ENCODE measurements at places on chromosomes 3 and 15.

DNA sequence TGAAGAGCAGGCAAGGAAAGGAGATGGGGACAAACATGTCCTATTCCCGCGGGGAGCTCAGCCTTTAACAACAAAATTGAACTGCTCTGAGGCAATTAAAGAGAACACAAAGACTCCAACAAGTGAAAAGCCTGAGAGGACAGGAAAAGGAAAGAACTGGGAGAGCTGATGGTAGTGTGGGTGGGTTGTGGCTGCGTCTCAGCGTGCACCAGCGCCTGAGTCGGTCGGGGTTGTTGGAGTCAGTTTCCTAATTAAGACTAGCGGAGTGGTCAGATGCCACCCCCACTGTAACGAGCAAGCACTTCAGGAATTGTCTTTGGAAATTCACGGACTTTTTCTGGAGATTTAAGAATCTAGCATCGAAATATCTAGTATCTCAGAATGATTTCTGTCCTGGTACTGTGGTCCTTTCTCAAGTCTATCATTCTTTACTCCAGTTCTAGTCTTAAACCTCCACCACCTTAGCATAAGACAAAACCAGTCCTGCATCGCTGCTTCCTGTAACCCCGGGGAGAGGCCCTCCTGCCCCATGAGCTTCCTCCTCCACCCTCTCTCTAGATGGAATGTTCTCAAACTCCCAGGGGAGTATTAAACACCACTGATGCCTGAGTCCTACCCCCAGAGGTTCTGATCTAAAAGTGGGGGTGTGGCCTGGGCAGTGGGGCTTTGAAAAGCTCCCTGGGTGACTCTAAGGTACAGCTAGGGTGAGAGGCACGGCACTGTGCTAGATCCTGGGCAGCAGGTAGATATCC is 104.0 kb downstream of the CYP19A1 start:
- no peak for DNase-seq

GRCh38 chr3:38455639-38456430 is 2.1 kb downstream of the ACVR2B start:
- DNase-seq, result no peak

DNA sequence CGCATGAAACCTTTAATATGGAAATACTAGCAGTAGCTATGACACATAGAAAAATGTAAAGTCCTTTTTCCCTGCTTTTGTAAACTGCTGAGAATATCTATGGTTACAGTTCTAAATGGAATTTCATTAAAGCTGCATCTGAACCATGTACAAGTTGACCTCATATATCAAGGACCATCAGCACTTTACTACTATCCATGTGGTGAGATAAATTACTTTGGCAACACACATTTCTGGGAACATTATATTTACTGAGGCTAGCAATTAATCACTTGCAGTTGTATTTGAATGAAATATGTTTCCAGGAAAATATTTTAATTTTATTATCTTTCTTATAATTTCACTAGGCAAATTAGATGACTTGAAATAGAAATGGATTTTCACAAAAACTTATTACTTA is 545.5 kb downstream of the NAALADL2 start:
- DNase-seq, result no peak

- no peak for DNase-seq
These were observed 95.8 kb upstream of the CGNL1 start for GRCh38 chr15:57280464-57280863.

- DNase-seq, result no peak
These were observed 3.4 kb upstream of the DGKG start for GRCh38 chr3:186365202-186365974.

- no peak for DNase-seq
These were observed 148.9 kb downstream of the ROBO1 start for GRCh38 chr3:79618883-79619282.

- no peak for DNase-seq
These were observed 174.2 kb downstream of the NEK10 start for GRCh38 chr3:27194861-27195483.

- no peak for DNase-seq
These were observed 43.8 kb downstream of the SPATA16 start for GRCh38 chr3:173096994-173097785.

- no peak for DNase-seq
These were observed 1024.8 kb downstream of the EPHA3 start for GRCh38 chr3:90132197-90132596.

DNA sequence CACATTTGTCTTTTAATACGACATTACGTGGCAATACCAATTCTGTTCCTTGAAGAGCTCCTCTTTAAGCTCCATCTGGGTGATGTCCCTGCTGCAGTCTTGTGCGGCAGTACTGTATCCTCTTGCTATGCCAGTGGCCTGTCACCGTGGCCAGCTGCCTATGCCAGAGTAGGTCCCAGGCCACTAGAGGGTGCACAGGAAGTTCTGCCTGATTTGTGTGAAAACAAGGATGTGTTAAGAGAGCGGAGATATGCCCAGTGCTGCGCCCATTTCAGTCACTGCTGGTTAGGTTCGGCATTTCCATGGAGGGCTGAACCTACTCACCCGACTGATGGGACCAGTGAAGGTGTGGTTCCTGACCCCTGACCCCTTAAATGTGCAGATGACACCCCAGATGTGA is 25.2 kb downstream of the NIPA1 start:
- DNase-seq, result no peak

GRCh38 chr3:61664105-61664482 is 102.7 kb downstream of the PTPRG start:
- no peak for DNase-seq

- no peak for DNase-seq
These were observed 72.9 kb upstream of the ATP2C1 start for GRCh38 chr3:130820976-130821375.

DNA sequence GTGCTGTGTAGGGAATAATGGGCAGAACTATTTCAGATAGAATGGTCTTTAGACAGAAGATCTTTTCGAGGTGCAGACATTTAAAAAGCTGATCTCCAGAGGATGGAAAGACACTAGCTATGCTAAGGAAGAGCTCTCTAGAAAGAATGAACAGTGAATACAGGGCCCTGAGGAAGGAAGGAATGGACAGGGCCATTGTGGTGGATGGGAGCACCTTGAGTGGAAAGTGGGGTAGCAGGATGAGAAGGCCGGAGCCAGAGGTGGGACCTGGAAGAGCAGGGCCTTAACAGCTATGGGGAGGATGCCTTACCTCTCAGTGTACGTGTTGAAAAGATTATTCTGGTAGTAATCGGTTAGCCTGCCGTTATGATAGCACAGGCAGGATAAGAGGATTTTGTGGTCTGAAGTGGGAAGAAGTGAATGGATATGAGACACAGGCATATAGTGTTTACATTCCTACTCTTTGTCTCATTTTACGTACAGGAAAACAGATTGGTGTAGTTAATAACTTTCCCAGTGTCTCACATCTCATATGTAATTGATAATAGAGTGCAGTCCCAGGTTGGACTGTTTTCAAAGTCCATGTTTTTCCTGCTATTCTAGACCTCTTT is 172.4 kb downstream of the KLHL25 start:
- no peak for DNase-seq

DNA sequence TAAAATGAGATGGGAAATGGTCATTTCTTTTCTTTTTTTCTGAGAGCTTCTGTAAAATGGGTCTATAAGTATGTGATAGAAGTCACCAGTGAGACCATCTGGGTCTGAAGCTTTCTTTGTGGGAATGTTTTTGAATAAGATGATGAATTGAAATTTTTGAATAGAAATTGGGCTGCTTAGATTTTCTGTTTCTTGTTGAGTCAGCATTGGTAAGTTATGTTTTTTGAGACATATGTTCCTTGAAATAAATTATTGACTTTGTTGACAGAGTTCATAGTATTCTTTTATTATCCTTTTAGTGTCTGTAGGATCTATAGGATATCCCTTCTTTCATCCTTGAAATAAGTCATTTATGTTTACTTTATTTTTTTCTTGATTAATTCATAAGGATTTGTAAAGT is 208.1 kb downstream of the OPA1 start:
- DNase-seq, result no peak

GRCh38 chr15:96678386-96678785 is 347.9 kb downstream of the NR2F2 start:
- no peak for DNase-seq

GRCh38 chr15:20280933-20281463 is 260.6 kb downstream of the GOLGA6L6 start:
- DNase-seq, result no peak

DNA sequence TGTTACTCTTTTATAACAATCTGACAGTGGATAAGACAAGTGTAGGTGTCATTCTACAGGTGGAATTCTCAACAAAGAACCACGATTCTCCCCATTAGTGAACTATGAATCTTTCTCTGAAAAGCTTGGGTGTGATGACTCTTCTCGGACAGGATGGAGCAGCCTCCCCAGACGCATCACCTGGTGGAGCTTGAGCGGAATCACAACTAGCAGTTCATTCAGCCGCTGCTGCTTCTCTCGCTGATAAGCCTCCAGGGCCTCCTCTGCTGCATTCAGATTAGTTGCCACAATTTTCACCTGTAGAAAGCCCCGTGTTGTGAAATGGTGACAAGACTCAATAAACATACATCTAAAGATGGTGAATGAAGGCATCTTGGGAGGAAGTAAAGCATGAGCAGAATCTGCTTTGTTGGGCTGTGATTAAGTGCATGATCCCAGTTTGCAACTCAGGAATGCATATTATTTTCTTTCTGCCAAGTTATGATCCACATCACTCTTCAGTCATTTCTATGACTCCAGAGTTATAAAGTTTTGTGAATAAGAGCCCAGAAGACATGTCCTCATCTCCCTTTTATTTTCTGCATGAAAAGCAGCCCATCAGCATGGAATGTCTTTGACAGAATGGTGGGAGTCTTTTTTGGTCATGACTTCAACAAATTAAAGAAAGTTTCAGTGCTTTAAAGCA is 93.6 kb downstream of the BOC start:
- no peak for DNase-seq

GRCh38 chr3:12959410-12959809 is 113.8 kb downstream of the IQSEC1 start:
- no peak for DNase-seq

- no peak for DNase-seq
These were observed 44.2 kb upstream of the GATA2 start for GRCh38 chr3:128537091-128537703.

DNA sequence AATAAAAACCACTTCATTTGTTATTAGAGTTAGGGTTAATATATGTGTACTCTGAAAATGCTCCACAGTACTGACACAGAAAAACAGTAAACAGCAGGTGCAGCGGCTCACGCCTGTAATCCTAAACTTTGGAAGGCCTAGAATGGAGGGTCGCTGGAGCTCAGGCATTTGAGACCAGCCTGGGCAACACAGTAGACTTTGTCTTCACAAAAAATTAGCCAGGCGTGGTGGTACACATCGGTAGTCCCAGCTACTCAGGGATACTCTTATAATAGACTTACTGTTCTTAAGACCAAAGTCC is 40.3 kb downstream of the UACA start:
- no peak for DNase-seq

DNA sequence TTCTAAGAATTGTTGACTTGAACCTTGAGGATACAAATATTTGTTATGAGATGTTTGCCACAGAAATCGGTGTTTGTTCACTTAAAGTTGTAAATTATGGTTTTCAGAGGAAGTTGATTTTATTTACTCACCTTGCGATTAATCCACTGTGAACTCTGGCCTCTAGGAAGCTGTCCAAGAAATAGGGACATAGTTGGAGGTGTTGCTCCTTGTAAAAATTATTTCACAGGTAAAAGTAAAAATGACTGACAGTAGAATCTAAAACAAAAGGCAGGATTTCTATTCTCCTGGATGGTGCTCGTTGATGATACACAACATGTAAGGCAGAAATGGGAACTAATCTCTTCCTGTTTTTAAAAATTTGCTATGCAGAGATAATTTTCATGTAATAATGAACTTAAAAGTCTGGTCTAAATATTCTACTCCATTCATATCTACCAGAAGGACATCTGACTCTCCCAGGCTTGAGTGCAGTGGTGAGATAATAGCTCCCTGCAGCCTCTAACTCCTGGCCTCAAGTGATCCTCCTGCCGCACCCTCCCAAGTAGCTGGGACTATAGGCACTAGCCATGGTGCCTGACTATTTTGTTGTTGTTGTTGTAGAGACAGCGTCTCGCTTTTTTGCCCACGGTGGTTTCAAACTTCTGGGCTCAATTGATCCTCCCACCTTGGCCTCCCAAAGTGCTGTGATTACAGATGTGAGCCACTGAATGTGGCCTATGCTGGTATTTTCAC is 17.1 kb upstream of the LZTFL1 start:
- no peak for DNase-seq
